CD4-positive, alpha-beta T cell (primary cell): ENCODE measurements at places on chromosomes 2 and 18. TPM values are rescaled to one million over a fixed set of nuclear protein-coding genes. Genes with fewer than 3 reads are reported as not detected.

NRP2 gene
- 0.19 TPM for total RNA-seq

VWC2L gene
- total RNA-seq, result not detected

L3MBTL4 gene
- 0.47 TPM for total RNA-seq

HOXD9 gene
- not detected for total RNA-seq

DPP4 gene
- total RNA-seq, result 15.5 TPM

HAAO gene
- not detected for total RNA-seq

EGR4 gene
- total RNA-seq, result 0.14 TPM

FAM124B gene
- 1.3 TPM for total RNA-seq

TTR gene
- total RNA-seq, result not detected

TMBIM1 gene
- total RNA-seq, result 102 TPM

SLC9A4 gene
- total RNA-seq, result not detected

BIRC6 gene
- 113 TPM for total RNA-seq

LRP1B gene
- not detected for total RNA-seq

CACNB4 gene
- total RNA-seq, result 0.20 TPM

IL1F10 gene
- total RNA-seq, result not detected

NBAS gene
- total RNA-seq, result 25.5 TPM

ECEL1 gene
- not detected for total RNA-seq

SERPINB12 gene
- not detected for total RNA-seq

ANKRD53 gene
- total RNA-seq, result 1.2 TPM

RMDN2 gene
- total RNA-seq, result 3.3 TPM

GREB1 gene
- total RNA-seq, result 0.31 TPM

SERPINB11 gene
- not detected for total RNA-seq

CD207 gene
- total RNA-seq, result 0.25 TPM

GPBAR1 gene
- total RNA-seq, result 1.6 TPM

CFC1 gene
- not detected for total RNA-seq

IL1RL1 gene
- total RNA-seq, result not detected

HOXD3 gene
- total RNA-seq, result not detected

SPATA3 gene
- total RNA-seq, result not detected

QPCT gene
- 0.53 TPM for total RNA-seq

TXNDC2 gene
- total RNA-seq, result not detected

PTPRM gene
- total RNA-seq, result 21.7 TPM

DOCK10 gene
- 184 TPM for total RNA-seq

EMX1 gene
- not detected for total RNA-seq

RBFA gene
- total RNA-seq, result 12.3 TPM

PER2 gene
- total RNA-seq, result 38.2 TPM

NMS gene
- total RNA-seq, result not detected

CHRNG gene
- not detected for total RNA-seq

NEMP2 gene
- total RNA-seq, result 12.2 TPM

CXCR1 gene
- 0.08 TPM for total RNA-seq

SNORC gene
- 1.2 TPM for total RNA-seq

GAL3ST2 gene
- total RNA-seq, result 1.9 TPM

M1AP gene
- total RNA-seq, result not detected
